Activated CD8-positive, alpha-beta memory T cell treated with anti-CD3 and anti-CD28 coated beads for 24 hours (primary cell): ENCODE measurements at places on chromosomes 16 and 17.

DNA sequence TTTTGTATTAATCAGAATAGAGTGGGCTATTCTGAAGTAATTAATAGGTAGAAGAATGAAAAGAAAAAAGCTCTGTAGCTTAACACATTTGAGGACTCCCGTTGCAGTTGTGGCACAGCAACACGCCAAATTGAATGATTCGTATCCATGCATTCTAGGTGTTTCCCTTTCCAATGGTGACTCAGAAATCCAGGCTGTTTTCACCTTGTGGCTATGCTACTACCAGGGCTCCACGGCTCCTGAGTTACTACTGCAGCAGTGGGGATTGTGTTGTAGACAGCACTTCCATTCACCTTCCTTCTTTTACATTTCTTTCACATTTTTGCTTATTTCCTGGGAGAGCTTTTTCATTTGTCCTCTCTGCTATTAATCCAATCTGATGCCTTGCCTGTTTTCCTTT, 1616.4 kb downstream of the CDH8 start:
- DNase-seq = no peak

GRCh38 chr17:9266697-9267117, 245.4 kb downstream of the NTN1 start:
- DNase-seq = no peak

- DNase-seq = no peak
These were observed 7.2 kb downstream of the USP7 start for GRCh38 chr16:8956265-8957062.

DNA sequence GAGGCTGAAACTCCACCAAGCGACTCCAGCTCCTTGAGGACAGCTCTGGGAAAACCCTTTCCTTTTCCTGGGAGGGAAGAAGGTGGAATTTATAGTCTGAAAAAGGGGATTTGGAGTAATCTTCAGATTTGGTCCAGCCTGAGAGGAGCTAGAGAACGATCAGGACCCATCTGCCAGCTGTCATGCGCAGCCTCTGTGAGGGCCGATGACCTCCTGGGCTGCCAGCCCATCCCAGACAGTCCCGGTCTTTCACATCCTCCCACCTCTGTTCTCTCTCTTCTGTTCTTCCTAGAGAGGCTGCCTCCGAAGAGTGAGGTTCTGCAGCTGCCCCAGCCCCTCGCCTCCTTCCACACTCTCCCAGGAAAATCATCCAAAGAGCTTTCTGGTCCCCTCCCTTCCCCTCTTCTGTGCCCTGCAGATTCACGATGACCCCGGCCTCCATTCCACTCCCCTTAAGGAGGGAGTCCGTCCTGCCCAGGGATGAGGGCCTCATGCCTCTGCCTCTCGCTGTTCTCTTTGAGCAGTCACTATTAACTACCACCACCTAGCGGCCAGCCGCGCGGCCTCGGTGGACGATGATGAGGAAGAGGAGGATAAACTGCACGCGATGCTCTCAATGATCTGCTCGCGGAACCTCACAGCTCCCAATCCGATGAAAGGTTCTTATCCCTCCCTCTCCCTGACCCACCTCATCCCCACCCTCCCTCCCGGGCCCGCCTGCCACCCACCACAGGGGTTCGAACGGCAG, 29.6 kb downstream of the SGSM2 start:
- DNase-seq = no peak

- no peak for DNase-seq
These were observed 17.2 kb upstream of the ALOX15 start for GRCh38 chr17:4658478-4659305.

DNA sequence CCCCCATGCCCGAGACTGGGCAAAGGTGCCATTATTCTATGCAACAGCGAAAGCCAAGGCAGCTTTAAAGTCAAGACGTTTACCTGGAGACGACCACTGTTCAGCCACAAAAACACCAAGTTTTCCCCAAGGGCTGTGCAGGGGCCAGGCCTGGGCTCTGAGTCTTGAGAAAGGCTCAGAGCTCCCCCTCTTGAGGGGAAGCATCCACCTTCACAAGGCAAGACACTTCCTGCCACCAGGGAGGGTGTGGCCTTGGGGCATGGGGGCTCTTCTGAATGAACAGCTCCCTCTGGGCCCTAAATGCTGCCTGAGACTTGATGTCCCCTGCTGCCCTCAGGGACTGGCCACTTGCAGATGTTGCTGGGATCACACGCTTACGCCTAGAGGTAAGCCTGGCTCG, 26.5 kb downstream of the PDIA2 start:
- DNase-seq = no peak

DNA sequence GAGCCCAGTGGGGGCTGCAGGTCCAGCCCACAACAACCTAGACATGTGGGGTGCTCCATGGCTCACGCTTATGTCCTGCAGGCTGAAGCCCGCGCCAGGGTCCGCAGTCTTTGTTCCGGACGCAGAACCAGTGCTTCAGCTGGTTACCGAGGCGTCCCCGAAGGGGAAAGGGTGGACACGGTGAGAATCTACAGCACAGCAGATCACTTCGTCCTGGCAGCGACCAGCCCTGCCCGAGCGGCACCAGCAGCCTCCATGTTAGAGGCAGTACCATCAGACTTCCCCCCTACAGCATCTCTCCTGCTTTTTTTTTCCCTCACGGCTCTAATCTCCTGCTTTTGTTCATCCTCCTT, 1736.4 kb downstream of the TP53TG3F start:
- DNase-seq = no peak

DNA sequence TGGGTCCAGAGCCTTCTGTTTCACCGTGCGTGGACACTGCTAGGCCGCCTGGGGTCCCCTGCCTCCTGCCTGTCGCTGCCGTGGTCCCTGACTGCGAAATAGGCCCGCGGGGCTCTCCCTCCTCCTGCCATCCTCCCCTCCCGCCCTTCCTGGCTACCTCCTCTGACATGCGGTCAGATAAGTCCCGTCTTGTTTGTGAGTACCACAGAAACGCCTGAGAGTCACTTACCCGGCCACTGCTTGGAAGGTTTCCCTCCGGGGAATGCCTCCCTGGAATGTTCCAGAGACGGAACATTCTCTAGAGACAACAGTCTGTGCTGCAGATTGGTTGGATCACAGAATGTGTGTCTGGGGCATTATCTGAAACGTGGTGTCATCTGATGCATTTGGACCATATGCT, 22.7 kb downstream of the CIBAR2 start:
- no peak for DNase-seq

DNA sequence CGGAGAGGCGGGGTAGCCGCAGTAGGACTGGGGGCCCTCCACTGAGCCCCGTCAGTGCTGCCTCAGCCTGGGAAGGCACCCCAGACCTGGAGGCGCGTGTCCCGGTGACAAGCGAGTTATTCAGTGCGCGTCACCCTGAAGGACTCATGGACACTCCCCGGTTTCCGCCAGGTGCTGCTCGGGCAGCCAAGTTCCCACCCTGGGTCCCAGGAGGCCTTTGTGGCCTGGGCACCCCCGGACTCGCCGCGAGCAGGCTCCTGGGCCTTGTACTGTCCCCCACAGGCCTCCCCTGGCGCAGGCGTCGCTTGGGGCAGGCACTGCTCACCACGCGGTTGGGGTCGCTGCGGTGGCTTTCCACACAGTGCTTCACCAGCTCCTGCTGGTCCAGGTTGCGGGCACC, 7.6 kb downstream of the RNF166 start:
- DNase-seq = no peak

DNA sequence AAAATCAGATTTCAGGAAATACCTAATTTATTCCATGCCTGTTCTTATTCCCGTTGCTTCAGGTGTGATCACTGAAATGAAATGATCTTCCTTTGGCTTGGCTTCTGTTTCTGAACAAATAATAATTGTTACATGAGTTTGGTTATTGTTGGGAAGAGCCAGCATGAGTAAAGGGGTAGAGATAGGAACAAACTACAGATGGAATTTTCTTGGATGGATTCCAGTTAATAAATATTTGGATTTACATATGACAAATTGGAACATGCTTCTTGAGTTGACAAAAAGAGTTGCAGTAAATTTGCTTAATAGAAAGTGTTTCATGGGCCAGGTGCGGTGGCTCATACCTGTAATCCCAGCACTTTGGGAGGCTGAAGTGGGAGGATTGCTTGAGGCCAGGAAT, 28.2 kb downstream of the TAC4 start:
- DNase-seq = no peak

DNA sequence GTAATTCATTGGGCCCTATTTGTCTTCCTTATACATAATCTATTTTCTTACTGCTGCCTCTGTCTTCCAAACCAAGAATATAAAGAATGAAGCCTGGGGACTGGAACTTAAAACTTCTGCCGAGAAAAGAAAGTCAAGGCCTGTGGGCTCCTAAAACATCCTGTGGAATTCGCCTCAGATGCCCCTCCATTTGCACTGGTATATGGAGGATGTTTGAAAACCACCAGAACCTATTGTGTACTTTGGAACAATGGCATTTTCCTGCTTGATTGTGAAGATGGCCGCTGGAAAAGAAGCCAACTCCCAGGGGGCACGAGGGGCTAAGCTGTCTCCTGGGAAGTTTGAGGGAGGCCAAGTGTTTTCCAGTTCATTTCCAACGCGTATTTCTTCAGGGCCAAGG, 122.4 kb downstream of the WWOX start:
- no peak for DNase-seq

DNA sequence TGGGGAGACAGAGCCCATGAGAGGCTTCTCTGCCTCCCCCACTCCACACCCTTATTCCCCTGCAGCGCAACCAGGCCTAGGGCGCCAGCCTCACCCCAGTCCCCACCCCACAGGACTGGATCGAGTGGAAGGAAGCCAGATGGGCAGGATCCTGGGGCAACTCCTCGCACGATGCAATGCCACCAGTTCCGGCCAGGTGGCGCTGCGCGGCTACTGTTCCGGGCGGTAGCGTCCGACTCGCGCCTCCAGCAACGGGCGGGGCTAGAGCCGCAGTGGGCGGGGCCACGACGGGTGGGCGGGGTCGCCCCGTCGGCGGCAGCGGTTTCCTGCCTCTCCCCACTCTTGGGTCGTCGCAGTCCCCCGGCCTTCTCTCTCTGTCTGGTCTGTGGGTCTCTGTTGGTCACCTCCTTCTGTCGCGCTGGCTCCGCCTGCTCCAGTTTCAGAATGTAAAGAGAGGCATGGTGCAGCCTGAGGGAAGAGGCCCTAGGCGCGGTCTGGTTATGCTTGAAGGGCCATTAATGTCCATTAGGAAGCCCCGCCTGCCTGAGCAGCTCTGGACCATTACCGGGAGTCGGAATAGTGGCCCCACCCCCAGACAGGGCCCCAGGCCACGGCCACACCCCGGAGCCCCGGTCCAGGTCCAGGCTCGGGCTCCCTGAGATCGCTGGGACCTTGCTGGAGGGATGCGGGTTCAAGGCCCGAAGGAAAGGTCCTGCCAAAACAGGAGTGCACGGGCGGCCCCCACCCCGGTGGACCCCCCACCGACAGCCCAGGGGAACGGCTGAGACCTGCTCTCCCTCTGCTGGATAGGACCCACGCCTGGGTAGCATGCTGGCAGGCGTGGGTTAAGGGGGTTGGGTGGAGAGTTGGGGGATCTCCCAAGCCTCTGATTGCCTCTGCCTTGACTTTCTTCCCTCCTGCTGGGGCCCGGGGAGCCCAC, 3.3 kb upstream of the NHERF2 start:
- DNase-seq = peak; percentile 100

GRCh38 chr16:50539822-50540710, 8.1 kb upstream of the NKD1 start:
- DNase-seq = no peak

- no peak for DNase-seq
These were observed 12.4 kb downstream of the SNTB2 start for GRCh38 chr16:69199382-69199781.

GRCh38 chr16:49465661-49466528, 92.3 kb downstream of the C16orf78 start:
- peak; percentile 49 for DNase-seq

- DNase-seq = no peak
These were observed 1.3 kb downstream of the ARHGAP23 start for GRCh38 chr17:38429476-38430100.

- DNase-seq = no peak
These were observed 4.7 kb downstream of the ZNF750 start for GRCh38 chr17:82835122-82835521.

- DNase-seq = no peak
These were observed 221.5 kb downstream of the CYB561 start for GRCh38 chr17:63224644-63225043.

DNA sequence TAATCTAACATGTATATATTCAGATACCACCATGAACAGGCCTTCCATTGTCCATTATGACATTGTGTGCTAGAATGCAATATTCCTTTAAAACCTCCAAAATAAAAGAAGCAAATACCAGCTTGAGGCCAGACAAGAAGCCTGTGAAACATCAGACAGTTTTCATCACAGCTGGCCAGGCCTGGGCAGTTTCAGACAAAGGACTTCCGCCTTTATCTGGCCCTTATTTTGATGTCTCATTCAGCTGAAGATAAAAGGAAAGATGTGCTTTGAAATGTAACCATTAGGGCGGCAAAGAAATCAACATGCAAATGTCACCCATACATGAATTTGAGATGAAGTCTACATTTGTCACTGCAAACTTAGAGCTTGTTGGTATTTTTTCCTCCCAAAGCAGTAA, 737.5 kb downstream of the KCNJ2 start:
- no peak for DNase-seq

DNA sequence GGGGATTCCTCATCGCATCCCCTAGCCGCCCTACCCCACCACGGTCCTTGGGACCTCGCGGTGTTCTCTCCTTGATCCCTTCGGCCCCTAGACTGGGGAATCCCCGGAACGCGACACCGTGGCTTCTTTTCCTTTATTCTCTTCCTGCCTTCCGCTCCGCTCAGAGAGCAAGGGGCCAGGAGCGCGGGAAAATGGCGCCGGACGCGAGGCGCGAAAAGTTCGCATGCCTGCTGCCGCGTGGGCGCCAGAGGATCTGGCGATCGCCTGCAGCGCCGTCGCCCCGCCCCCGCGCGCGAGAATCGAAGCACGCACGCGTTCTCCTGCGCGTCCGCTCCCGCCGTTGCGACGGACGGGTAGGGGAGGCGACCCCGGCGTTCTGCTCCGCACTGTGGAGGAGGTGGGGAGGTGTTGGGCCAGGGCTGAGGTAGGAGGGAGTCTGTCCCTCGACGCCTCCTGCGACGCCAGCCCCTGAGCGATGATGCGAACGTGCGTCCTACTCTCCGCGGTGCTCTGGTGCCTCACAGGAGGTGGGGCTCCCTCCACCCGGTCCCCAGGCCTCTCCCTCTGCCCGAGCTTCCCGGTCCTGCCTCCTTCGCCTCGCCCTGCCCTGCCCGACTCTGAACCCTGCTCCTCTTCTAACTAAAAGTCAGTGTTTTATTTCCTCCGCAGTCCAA, at the start of gene ZPBP2:
Gene ZPBP2, plus strand, starts transcription at position 323 of the 674 bp plus-strand sequence. Its CDS starts 153 bp downstream, at position 476.
- peak; percentile 82 for DNase-seq

DNA sequence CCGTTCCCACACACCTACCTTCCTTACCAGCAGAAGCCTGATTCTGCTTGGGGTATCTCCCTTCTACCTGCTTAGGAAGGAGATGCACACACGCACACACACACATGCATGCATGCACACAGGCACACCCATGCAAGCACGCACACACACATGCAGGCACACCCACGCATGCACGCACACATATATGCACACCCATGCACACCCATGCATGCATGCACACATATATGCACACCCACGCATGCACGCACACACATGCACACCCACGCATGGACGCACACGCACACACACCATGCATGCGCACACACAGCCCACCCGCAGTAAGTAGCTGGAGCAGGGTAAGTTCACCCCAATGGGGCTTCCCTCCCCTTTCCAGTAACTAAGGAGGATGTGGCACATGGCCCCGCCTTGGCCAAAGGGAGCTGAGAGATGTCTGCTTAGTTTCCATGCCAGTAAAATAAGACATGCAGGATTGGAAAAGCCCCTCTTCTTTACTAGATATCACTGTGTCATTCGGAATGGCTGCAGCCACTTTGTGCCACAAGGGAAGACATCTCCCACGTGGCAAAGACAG, 33.7 kb downstream of the ADCY9 start:
- no peak for DNase-seq
